Hematopoietic multipotent progenitor cell treated with erythropoietin and hydrocortisone succinate and interleukin-3 and kit ligand, for 4 days (in vitro differentiated cells): ENCODE measurements at places on chromosomes 12 and 14.

GRCh38 chr12:127459687-127460086 lies 807.3 kb upstream of the TMEM132C start:
- no peak for DNase-seq

DNA sequence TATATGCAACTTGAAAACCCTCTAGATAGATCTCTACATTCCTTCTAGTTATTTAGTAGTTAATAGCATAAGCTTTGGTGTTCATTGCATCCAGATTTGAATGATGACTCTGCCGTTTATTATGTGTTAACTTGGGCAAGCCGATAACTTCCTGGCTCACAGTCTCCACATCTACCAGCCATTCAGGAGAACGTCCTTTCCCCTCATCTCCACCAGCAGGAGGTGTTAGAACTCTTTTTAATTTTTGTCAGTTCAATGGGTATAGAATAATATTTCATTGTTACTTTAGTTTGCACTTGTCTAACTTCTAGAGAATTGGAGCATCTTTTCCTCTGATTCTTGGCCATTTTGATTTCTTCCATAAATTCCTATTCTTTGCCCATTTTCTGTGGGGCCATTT lies 30.0 kb upstream of the WSCD2 start:
- DNase-seq: peak; percentile 64

DNA sequence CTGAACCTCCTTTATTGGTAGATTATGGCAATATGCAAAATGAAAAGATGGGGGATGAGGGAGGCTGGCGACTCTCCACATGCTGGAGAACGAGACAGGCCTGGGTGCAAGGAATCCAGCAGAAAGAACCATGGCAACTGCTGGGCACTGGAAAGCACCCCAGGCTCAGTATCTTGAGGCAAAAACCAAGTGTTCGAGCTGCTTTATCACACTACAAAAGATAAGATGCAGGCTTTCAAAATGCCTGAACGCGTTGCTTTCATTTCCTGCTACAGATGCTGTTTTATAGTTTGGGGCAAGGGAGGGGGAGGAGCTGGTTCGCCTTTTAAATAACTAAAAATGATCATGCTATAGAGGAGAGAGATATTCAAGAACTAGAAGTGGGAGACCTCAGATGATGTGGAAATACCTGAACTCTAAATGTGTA lies 38.9 kb downstream of the NIN start:
- DNase-seq: peak; percentile 59

DNA sequence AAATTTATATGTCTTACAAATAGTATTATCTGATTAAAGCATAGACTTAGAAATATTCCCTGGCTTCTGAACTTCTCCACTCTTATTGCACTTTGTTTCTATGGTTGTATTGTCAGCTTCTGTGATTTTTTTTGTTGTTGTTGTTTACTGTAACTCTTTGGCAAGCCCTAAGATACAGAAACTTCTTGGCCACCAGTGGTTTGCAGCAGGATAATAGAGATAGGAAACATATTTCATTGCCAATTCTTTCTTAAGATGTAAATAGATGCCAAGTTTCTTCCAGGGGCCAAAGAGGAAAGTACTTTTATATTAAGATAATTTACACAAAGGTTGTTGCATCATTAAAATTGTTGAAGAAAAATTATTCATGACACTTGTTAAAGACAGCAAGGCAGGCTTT lies 123.8 kb downstream of the PTPRB start:
- no peak for DNase-seq

DNA sequence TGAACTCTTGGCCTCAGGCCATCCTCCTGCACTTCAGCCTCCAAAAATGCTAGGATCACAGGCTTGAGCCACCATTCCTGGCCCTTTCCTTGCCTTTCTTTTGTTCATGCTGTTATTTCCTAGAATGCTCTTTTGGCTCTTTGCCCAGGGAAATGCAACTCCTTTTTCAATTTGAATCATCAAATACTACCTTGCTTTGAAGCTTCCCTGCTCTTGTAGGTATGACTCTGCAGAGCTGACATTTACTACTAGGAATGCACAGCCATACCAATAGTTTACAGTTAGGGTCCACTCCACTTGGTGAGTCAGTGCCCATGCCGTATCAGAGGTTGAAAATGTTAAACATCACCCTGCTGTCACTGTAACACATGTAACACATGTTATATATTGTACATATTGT lies 107.0 kb upstream of the CRY1 start:
- no peak for DNase-seq

DNA sequence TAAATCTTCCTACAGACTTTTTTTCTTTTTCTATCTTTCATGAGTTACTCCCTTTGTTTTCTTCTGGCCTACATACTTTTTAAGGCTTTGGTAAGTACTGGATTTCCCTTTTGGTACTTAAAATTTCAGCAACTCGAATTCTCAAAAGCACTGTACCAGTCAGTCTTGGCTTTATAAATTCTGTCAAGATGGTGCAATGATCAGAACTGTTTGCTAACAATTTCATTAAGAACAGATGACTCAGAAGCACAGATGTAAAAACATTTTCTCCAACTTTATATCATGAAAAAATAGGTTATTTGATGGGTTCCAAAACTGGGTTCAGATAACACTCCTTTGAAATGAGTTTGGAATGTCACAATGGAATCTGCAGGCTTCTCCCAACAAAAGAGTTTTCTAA lies 1961.8 kb upstream of the FLRT2 start:
- no peak for DNase-seq

- DNase-seq: no peak
Observed at GRCh38 chr14:97095269-97095668, 298.1 kb downstream of the VRK1 start.

- DNase-seq: peak; percentile 18
Observed at GRCh38 chr12:92771001-92771400, 68.2 kb downstream of the PLEKHG7 start.

DNA sequence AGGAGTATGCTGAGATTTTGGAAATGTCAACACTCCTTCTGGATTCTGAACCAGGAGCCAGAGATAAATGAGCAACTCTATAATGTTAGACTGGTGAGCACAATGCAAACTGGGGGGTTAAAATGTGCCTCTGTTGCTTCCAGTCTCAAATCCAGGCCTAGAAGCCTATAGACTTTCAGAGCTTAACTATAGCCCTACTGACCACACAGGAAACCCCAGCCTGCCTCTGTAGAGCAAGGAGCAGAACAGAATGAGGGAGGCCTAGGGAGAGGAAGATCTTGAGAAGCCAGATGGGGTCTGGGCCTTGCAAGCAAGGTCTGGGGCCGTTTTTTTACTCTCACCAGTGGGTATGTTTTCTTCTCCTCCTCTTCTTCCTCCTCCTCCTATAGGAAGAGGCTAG lies 225.4 kb upstream of the KITLG start:
- peak; percentile 12 for DNase-seq

DNA sequence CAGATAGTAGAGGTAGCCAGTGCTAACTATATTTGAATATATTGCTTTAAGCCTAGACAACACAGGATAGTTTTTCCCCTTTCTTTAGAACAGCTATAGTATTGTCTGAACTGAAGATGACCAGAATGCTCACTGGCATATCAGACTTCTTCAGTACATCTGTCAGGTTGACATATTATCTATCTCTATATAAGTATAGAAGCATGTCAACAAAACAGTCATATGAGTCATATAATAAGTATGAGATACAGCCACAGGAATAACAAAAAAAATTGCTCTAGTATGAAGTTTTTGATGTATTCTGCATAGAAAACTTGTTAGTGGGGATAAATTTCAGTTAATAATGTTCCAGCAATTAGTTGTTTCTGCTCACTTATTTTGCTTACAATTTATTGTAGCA lies 767.7 kb downstream of the LRFN5 start:
- no peak for DNase-seq

DNA sequence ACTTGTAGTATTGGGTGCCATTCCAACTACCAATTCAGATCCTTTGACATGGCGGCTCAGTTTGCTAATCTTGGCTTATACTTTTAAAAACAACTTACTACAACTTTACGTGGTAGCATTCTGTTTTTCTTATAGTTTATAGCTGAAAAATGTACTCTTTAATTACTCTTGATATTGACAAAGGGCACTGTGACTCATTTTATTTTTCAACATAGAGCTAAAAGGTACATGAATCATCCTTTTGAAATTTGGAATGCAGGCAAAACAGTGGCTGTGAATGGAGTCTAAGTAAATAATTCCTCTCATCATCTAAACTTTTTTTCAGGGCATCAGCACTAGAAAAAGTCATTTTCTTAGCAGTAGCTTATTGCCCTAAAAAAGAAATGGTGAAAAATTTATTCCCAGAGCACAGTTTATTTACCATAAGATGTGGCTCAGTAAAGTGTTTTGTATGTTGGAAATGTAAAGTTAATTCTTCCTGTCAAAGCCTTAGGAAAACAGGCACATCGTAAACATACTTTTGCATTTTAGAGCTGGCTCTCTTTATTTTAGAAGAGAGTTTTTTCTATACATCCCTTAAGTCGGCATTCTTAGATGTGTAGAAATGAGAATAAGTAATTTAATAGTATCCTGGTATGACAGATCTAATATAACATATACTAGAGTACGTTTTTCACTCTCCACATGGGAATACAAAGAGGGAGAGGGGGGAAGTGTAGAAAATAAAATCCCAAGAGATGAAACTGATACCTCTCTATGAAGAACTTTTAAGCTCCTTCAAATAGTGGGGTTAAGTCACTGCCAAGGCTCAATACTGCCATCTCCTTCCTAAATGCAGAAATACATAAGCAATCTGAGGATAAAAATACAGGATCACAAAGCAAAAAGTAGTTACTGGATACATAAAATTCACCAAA lies 55.2 kb downstream of the SLC25A21 start:
- DNase-seq: no peak

GRCh38 chr12:15468911-15469310 lies 146.6 kb downstream of the PTPRO start:
- DNase-seq: no peak

DNA sequence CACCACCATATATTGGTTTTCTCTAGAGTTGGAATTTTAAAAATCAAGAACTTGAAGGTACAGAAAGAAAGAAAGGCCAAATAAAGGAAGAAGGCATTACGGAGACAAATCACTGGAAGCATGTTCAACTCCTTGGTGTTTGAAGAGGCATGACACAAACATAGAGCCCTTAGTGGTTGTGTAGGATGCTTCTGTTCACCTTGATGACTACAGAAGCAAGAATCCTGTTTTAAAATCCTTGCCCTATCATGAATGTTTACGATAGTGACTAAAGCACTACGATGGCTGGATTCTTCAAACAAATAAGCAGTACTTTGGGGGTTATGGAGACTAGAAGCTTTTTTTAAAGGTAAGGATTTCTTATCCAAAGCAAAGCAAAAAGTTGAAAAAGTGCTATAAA lies 10.3 kb upstream of the ISM2 start:
- DNase-seq: no peak

DNA sequence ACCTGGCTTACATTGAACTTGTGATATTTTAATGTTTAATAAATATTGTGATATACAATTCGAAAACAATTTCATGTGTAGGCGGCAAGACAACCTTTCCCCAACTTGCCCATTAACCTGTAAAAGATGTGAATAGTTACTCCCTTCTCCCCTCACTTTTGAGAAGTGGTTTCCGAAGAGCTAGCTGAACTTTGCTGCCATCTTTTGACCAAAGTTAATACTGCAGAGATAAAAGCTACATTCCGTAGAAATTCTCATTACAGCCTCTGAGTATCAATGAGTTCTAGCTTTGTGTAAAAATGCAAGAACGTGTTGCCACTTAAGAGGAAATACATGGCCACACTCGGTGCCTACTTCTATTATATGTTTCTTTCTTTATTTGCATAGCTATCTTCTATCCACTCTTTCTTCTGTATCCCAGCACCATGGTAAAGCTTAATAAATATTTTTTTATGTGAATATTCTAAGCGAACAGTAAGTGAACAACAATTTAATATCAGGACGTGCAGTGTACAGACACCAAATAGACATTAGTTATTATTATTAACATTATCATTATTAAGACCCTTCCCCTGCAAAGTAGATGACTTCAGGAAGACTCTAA lies 105.1 kb upstream of the TMEM260 start:
- DNase-seq: peak; percentile 77

DNA sequence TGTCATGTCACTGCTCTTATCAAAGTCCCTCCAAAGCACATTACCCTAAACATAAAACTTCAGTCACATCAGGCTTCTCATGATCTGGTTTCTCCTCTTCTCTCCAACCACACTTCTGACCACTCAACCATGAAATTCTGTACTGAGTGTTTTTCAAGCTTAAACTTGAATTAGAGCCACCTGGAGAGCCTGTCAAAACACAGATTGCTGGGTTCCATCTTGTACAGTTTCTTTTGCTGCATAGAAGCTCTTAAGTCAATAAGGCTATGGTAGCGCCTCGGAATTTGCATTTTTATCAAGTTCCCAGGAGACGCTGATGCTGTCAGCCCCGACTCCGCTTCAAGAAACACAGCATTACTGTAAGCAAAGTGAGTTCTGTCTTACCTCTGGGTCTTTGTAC lies 16.4 kb upstream of the SRRM4 start:
- no peak for DNase-seq

- DNase-seq: peak; percentile 51
Observed at GRCh38 chr14:66508846-66509621, 1.1 kb downstream of the GPHN start.

DNA sequence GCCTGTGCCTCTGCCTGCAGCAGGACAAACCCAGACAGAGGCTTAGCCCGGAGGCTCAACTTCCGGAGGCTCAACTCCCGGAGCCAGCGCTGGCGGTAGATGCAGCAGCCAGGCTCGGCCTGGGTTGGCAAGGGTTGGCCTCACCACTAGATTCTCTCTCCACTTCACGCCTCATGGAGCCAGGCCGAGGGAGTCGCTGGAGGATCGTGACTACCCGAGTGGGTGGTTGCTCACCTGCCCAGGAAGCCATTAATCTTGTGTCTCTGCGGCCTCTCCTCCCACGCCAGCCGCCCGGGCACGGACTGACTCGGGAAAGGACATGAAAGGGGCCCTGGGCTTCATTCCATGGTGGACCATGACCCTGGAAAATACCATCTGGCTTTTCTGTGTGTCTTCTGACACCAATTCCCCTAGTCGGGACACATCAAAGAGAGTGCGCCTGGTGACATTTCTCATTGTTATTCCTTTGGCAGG lies 20.8 kb downstream of the ESRRB start:
- no peak for DNase-seq

GRCh38 chr14:24147761-24148428 lies 597 bp downstream of the RNF31 start:
- DNase-seq: peak; percentile 15

GRCh38 chr12:2295941-2296461 lies 243.2 kb downstream of the CACNA1C start:
- no peak for DNase-seq
